ENCODE measurements at places on chromosomes 1 and 21.

DNA sequence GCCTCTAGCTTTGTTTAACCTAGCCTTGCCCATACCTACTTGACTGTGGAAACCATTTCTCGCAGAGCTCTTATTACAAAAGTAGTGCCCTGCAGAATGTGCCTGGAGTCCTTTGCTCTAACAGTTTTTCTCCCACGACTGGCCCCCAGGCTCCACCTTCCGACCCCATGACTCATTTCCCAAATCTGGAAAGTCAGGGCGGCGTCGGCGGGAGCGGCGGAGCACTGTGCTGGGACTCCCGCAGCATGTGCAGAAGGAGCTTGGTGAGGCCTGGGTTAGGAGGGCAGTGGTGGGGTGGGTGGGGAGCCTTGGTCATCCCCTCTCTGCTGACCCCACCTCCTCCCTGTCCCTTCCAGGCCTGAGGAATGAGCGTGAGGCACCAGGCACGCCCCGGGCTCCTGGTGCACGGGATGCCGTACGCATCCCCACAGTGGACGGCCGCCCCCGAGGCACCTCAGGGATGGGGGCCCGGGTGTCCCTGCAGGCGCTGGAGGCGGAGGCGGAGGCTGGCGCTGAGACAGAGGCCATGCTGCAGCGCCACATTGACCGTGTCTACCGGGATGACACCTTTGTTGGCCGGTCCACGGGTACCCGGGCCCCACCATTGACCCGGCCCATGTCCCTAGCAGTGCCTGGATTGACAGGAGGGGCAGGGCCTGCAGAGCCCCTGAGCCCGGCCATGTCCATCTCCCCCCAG, 47.5 kb downstream of the YARS1 start:
- no peak for DNase-seq

GRCh38 chr1:41161846-41162245, 80.3 kb downstream of the SCMH1 start:
- DNase-seq: no peak

DNA sequence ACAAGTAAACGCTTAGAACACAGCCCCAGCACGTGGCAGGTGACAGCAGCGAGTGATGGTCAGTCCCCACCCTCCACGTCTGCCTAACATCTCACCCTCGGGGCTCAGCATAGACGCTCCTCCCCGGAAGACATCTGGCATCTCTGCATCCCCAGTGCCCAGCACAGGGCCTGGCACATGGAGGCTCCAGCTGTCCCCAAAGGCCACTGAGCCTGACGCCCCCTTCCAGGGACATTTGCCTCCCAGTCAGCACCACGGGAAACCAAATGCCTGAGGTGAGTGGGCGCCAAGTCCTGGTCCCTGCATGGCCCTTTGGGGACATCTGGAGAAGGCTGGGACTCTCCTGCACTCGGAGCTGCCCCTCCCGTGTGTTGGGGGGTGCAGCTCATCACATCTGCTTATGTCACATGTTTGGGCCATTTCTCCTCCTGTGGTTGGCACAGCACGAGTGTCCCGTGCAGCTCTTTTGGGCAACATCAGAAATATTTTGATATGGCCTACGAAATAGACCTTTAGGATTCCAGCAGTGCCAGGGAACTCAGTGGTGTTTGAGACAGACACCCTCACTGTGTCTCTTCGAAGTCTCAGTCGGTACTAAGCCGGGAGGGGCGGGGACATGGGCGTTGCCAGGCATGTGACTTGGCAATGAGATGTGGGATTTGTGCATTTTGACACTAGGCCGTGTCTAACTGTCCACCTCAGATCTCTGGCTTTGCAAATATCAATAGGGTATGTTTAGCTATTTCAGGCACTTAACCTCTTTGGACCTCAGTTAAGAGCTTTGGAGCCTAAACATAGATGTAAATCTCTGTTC, 315.0 kb downstream of the PTPRU start:
- no peak for DNase-seq

GRCh38 chr1:205002705-205003104, 40.3 kb upstream of the CNTN2 start:
- DNase-seq: no peak

DNA sequence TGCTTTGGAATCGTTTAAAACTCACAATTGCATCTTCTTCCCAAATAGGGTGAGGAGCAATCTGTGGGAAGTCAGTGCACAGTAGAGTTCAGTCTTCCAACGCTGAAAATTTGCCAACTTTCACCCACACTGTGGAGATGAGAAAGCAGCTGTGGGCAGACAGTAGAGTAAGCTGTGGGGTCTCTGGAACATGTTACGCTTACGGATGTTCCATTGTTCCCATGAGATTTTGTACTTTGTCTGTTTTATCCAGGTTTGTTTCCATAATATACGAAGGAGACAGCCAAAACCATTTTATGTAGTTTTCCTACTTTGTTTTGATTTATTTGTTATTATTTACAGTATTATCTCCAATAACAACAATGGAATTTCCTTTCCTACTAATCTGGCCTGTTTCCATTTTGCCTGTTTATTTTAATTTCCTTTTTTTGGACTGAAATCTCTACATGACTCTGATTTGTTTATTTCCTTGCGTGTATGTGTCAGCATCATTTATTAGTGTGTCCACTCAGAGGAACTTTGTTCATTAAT, 65.1 kb upstream of the RGL1 start:
- no peak for DNase-seq

GRCh38 chr1:173527151-173527826, 50.2 kb downstream of the PRDX6 start:
- DNase-seq: no peak

DNA sequence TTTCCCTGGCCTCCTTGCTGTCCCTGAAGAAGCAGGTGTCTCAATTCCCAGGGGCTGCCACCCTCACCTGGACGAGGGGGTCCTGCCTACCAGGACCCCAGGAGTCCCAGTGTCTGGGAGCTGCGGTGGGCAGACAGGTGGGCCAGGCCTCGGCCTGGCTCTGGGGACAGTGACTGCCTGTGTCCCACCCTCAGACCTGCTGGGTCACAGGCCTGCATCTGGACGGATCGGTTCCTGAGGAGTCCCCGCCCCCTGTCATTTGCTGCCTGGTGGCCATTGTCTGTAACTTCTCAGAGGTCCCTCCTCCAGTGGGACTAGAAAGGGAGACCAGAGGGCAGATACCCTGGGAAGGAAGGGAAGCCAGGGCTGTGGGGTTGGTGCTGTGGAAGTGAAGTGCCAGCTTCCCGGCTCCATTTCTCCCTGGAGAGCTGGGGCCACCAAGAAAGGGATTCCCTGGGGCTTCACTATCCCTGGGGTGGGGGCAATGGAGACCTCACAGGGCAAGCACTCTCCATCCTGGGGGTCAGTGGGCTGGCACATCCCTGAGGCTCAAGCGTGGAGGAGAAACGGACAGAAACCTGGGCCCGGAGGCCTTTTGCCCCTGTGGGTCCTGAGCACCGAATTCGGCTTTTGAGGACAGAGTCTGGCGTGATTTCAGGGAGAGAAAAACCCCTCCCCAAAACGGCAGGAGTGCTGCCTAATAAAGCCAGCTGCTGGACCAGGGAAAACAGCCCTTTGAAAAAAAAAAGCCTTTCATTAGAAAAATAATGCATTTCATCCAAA, 157.3 kb downstream of the PEX14 start:
- no peak for DNase-seq

DNA sequence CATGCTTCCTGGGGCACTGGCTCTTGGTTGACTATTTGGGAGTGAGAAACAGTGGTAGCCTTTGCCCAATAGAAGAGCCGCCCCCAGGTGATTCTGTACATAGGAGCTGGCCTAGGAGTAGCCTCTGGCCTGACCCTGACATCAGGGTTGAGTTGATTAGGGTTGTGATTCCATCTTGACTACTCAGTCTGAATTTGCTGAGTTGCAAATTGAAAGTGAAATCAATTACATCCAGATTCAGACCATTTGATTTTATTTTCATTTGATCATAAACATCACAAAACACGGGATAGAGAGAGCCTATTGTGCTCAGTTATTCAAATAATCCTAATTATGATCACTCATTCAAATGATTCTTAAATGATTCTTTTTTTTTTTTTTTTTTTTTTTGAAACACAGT, 253.2 kb downstream of the KIF26B start:
- DNase-seq: no peak

GRCh38 chr1:35062518-35063196, 16.5 kb upstream of the ZMYM1 start:
- no peak for DNase-seq

GRCh38 chr1:64515427-64515826, 45.5 kb downstream of the CACHD1 start:
- no peak for DNase-seq

DNA sequence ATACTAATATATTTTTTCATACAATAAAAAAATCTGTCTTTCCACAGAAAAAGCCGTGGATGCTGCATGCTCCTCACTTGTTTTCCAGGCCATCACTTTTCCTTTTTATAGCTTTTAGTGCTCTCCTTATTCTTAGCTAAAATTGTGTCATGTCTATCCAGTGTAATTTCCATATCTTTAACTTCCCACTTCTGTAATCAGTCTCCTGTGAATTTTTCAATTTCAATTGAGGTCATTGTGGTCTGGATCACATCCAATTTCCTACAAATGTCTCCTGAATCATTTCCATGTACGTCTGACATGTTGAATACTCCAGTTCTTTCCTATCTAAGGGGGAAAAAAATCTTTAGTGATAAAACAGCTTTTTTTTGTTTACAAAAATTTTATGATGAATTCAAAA, 838.2 kb upstream of the B3GALT2 start:
- DNase-seq: no peak

- no peak for DNase-seq
Measured at GRCh38 chr21:19400223-19400770, 996.7 kb upstream of the TMPRSS15 start.

DNA sequence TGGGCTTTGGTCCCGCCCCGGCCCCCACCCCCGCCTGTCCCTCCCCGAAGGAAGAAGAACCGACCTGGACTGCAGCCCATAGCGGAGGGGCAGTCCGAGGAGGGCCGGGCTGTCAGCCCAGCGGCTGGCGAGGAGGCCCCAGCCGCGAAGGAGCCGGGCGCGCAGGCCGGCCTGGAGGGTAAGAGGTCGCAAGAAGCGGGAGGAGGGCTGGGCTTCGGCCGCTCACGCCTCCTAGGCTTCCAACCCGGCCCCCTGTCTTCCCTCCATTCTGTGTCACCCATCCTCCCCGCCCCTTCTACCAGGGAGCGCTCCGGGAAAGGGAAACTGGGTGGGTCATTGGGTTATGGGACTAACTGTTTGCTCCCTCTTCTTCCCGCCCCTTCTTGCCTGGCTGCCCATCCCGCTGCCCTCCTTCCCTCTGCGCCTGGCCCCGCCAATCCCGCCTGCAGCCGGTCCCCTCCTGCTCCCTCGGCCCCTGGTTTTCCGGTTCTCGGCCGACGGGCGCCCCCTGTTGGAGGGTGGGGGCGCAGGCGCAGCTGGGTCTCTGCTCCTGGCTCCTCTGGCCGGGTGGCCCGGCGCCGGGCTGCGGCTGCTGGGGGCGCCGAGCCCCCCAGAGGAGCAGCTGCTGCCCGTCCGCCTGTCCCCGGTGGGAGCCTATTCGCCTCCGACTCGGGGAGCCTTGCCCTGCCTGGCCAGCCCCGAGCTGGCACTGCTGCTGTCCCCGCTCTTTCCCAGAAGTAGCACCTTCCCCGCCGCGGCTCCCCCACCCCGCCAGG, 2.4 kb downstream of the RUSC1 start:
- peak; percentile 72 for DNase-seq

- no peak for DNase-seq
Measured at GRCh38 chr21:28256420-28256831, 736.3 kb downstream of the LTN1 start.

DNA sequence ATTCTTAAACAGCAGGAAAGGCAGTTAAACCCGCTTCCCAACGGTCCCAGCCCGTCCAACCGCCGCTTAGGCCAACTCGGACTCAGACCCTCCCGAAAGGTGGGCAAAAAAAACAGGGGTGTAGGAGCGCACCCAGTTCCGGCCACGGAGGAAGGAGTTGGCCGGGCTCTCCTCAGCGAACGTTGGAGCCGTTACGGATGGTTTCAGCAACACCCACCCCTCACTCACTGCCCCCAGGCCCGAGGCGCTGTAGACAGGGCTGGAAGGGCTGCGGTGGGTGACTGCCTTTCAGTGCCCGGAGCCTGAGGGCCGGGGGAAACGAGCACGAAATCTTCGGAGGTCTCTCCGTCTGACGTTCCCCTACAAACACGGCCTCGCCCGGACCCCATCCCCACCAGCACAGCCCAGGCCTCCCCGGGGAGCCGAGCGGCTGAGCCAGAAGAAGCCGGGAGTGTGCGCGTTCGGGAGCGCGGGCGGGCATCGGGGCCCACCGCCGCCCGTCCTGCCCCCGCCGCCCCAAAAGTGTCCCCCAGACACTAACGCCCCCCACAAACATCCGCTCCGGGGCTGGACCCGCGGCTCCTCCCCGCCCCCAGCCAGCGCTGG, 1.3 kb downstream of the KDM5B start:
- no peak for DNase-seq

GRCh38 chr1:74733604-74734484, 892 bp downstream of the TYW3 start:
- DNase-seq: no peak

DNA sequence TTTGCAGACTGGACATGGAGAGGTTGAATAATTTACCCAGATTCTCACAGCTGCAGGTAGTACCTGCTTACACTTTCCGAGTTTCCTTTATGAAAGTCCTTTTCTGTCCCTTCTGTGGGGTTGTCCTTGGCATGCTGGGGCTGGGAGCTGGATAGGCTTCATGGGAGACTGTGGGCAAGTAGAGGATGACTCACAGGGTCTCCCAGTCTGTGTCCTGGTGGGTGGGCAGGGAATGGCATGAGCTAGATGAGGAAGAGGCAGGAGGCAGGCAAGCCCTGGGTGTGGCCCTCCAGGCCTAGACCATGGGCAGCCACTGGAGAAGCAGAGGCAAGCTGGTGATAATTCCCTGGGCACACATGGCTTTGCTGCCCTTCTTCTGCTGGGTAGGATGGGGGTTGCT, 80.6 kb downstream of the NAV1 start:
- no peak for DNase-seq

GRCh38 chr1:173536223-173536622, 59.1 kb downstream of the PRDX6 start:
- no peak for DNase-seq

DNA sequence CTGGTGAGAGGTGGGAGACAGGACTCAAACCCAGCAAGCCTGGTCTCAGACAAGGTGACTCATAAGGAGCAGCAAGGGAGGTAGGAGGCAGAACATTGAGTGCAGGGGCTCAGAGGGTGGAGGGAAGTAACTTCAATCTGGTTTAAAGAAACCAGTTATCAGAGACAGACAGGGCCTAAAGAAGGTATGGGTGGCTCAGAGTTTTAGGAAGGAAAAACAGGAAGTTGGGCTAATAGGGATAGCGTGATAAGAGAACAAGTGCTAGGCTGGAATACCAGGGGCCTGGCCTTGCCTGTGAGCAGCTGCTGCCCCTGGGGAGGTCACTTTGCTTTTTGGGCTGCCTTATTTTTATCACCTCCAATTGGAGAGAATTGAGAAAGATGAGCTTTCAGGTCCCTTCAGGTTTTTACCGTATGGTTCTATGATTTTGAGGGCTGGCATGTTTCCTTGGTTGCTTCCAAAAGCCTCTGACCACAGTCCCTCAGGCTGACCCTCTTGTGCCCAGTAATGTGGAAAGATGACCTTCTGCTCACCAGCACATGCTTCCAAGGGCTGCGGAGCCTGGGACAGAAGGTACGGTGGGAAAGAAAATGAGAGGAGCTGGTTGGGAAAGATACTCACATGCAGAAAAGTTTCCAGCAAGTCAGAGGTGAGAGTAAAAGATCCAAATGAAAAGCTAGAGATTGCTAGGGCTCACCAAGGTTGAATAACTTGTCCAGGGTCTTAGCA, 77.0 kb downstream of the DDR2 start:
- no peak for DNase-seq

- DNase-seq: no peak
Measured at GRCh38 chr1:94191216-94191615, 46.2 kb downstream of the ARHGAP29 start.

- no peak for DNase-seq
Measured at GRCh38 chr21:25328736-25329135, 278.5 kb downstream of the MRPL39 start.

Measured in stimulated activated CD8-positive, alpha-beta memory T cell treated with anti-CD3 and anti-CD28 coated beads, Interleukin-4, amount 100 ng/mL, for 4 hours (primary cell).